ENCODE measurements at places on chromosomes 2 and 18.

- no peak for DNase-seq
Measured at GRCh38 chr2:102660070-102660469, 40.7 kb downstream of the SLC9A2 start.

GRCh38 chr18:4391859-4392258, 63.2 kb downstream of the DLGAP1 start:
- no peak for DNase-seq

GRCh38 chr2:178084273-178084672, 11.7 kb upstream of the PDE11A start:
- DNase-seq: no peak

DNA sequence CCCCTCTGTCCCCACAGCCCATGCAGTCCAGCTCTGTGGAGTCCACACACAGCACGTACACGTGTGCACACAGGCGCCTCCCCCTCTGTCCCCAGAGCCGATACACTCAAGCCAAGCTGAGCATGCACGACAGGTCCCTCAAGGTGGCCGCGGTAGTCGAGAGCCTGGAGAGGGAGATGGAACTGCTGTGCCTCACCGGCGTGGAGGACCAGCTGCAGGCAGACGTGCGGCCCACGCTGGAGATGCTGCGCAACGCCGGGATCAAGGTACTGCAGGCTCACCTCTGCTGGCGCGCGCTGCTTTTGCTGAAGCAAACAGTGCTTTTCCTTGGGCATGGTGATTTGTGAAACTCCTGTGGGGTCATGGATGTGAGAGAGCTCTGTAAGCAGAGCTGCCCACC, 58.5 kb upstream of the NFATC1 start:
- no peak for DNase-seq

- DNase-seq: no peak
Measured at GRCh38 chr2:111618978-111619902, 264.8 kb downstream of the ANAPC1 start.

DNA sequence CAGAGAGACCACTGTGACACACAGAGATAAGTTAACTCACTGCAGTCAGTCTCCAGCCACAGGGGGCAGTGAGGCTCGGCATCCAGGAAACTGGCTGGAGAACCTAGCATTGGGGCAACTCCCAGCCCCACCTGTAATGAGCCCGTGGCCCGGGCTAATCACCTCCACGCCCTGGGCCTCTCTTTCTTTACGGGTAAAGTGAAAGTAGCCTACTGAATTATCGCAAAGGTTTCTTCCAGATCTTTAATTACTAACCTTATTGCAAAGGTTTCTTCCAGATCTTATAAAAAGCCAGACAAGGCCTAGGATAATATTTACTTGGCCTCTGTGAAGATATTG, 45.7 kb upstream of the ACAA2 start:
- no peak for DNase-seq

DNA sequence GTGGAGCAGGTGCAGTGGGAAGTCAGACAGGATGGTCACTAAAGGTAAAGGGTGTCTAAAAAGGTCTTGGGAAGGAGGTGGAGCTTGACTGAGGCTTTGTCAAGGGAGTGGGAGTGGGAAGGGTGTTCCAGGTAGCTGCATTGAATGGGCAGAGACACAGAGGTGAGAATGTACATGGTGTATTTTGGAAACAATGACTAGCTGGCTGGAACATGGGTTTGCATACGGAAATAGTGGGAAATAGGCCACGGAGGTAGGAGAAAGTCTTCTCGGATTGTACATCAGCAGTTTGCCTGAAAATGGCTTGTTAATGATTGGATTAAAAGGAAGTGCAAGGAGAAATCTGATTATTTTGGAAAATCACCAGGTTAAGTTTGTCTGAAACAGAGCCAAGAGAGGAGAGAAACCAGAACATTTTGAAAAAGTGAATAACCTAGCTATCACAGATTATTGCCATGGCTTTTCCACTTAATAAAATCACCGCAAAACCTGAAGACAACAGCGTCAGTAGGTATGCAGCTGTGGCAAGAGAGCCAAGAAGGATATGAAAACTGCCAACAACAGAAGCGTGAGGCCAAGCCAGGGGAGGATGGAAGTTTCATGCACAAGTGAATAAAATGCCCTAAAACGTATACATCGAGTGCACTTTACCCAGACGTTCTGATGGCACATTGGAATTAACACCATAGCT, 13.9 kb downstream of the PAX8 start:
- no peak for DNase-seq

Measured in Jurkat, Clone E6-1 (cell line).